ENCODE measurements at places on chromosomes 12 and 14.

DNA sequence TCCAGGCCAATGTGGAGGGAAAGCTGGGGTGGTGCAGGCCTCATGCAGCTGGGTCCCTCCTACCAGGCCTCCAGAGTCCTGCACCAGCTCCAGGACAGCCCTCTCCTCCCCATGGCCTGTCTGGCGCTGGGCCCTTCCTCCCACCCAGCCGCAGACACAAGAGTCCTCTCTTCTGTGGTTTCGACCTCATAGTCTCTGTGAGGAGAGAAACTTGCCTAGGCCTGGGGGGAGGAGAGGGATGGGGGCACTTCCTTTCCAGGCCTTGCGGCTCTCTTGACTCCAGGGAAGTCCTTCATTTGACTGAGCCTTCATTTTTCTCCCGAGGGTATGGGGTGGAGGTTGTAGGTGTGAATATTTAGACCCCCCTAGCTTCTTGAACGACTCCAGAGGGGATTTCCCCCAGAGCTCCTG lies 2.3 kb downstream of the MMP14 start:
- DNase-seq: peak; percentile 75

- DNase-seq: no peak
Measured at GRCh38 chr12:40597133-40597532, 95.1 kb upstream of the CNTN1 start.

DNA sequence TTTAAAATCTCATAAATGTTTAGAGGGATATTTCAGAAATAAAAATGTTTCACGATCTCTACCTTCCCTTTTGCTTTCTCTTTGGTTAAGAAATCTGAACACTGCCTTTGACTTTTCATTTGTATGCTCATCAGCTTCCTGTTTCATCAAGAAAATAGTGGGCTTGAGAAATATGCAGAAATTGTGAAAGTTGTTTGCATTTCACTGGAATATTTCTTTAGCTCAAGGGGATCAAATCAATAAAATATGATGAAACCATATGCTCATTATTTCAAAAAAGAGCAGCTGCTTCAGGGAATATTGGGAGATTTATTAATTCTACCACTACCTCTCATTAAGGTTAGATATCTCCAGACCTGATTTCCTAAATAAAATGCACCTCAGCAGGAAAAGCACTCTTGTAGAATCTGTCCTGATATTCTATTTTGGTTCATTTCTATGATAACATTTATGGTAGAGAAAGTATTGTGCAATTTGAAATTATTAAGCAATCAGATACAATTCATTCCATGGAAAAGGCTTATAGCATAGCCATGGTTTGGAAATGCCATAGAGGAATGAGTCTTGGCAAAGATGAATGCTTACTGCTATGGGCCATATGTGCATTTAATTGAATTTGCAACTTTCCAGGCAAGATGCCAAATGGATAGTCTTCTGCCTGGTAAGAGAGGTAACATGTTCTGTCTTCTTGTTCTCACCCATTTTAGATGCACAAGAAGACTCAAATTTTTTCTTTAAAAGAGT lies 212.6 kb upstream of the SLC16A7 start:
- peak; percentile 51 for DNase-seq

DNA sequence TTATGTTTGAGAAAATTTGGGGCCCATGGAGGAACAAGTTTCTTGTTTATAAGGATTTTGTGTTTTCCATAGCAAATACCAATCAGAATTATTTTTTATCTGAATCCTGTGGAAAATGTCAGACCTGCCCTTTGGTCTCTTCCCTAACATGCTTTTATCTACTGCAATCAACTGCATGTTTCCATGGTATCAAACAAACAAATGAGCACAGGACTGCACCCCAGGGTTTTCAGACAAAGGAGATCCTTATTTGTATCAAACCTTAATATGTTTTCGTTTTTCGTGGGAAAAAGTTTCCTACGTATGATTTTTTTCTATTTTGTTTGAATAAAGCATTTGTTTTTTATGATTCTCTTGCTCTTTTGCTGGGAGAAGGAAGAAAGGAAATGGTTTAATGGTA lies 91.1 kb downstream of the GPR135 start:
- no peak for DNase-seq

DNA sequence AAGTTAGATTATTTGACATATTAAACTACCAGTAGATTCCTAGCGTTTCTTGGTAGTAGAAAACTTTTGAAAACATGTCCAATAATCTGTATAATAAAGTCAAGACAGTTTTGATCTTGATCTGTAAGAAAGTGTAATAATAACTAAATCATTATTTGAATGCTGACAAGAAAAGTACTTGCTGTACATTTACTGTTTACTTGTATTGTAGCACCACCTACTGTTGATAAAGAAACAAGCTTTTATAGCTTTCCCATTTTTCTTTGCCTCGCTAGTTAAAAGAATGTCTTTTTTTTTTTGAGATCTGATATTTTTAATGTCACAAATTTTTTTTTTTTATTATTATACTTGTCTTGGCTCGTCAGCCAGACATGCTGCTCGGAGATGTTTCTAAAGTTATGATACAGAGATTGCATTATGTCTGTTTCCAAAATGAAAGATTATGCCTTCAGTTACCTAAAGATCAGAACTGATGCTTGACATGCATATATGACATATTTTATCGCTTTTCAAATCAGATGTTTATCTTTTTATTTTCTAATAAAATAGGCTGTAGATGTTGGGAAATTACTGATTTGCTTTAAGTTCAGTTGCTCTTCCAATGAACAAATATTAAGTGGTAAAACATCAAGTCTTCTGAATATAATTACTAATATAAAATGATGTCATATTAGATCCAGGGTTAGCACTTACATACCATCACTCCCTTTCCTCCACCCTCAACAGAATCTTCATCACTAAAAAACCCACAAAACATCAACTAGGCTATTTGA lies 140.5 kb downstream of the AKAP6 start:
- peak; percentile 78 for DNase-seq

- DNase-seq: no peak
Measured at GRCh38 chr12:103207936-103208335, 250.5 kb downstream of the ASCL1 start.

GRCh38 chr14:97138801-97139200 lies 341.6 kb downstream of the VRK1 start:
- DNase-seq: no peak

DNA sequence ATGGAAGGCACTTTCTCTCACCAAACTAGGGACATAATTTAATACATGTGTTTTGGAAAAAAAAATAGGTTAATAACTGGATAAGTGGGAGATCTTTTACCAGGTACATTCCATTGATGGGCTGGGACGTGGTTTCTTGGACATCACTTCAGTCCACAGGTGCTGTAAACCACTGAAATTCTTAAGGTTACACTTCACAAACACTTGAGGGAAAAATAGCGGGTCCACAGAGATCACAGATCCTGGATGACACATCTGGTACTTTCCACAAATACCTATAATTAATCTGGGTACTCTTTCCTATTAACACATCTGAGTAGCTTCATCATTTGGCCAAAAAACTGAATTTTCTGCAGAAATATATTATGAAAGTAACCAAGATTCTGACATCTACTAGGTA lies 85.0 kb downstream of the POLR3B start:
- DNase-seq: no peak

DNA sequence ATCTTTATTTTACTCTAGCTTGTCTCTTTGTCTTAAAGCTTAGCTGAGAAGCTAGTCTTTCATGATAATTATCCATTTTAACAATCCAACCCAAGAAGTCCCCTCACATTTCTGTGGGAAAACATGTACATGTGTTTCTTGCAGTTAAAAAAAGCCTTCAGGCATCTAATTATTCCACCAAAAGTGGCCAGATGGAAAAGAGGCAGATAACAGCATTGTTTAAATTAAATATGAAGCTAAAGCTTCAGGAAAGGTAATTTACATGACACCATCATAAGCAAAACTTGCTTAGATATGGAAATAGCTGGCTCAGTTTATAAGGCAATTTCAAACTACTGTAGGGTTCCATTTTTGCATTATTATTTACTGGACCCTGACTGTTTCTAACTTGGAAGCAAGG lies 175.4 kb downstream of the UNC79 start:
- DNase-seq: no peak

DNA sequence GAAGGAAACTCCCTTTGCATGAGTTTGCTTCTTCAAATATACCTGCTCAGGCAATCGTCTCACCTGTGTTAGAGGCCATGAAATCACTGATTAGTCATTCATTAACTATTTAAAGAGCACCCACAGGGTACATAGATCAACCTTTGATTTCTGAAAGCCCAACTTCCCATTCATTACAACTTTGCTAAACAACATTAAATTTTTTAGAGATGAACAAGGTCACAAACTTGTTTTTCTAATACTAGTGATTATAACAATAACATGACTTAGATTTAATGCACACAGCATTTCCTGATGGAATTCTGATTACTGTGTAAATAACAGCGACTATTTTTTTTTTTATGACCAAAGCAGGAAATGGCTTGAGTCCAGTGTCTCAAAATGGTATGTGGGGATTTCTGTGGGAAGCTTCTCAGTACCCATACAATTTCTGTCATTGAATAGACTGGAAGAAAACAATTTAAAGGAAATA lies 5.4 kb upstream of the ERO1A start:
- DNase-seq: peak; percentile 66

DNA sequence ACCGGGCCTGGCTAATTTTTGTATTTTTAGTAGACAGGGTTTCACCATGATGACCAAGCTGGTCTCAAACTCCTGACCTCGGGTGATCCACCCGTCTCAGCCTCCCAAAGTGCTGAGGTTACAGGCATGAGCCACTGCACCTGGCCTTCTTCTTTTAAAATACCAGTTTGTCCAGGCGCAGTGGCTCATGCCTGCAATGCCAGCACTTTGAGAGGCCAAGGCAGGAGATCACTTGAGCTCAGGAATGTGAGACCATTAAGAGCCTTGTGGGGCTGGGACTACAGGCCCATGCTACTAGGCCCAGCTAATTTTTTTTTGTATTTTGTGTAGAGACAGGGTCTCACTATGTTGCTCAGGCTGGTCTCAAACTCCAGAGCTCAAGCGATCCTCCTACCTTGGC lies 8.1 kb upstream of the PEBP1 start:
- no peak for DNase-seq

DNA sequence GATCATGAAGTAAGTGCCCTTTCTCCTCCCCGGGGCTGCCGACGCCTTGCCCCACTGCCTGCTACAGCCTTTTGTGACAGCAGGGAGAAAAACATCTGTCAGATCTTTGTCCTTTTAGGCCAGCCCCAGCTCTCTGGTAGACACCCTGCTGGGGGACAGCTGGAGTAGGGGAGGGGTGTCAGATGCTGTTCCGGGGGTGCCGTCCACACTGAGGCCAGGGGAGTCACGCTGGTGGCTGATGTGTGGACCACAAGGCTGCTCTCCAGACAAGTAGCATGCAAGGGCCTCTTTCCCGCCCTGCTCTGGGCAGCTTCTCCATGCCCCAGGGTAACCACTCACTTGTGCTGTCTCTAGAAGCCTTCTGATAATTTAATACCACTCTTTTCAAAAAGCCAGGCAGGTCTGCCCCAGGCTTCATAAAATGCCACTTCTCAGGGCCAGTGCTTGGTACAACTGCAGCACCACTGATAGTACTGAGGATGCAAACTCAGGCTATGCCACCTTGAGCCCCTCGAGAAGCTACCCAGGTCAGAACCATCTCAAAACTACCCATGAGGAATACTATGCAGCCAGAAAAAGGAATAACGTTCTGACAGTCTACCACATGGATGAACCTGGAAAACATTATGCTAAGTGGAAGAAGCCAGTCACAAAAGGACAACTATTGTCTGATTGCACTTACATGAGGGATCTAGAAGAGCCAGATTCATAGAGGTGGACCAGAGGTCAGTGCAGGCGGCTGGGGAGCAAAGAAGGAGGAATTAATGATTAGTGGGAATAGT lies 66.0 kb upstream of the RIN3 start:
- DNase-seq: no peak

- DNase-seq: no peak
Measured at GRCh38 chr14:72554994-72555608, 338.8 kb downstream of the DPF3 start.

GRCh38 chr14:37140176-37140575 lies 32.2 kb downstream of the SLC25A21 start:
- no peak for DNase-seq

- DNase-seq: peak; percentile 3
Measured at GRCh38 chr14:23694949-23695663, 58.9 kb downstream of the DHRS2 start.

- peak; percentile 62 for DNase-seq
Measured at GRCh38 chr14:31937730-31938346, 139.3 kb upstream of the ARHGAP5 start.

DNA sequence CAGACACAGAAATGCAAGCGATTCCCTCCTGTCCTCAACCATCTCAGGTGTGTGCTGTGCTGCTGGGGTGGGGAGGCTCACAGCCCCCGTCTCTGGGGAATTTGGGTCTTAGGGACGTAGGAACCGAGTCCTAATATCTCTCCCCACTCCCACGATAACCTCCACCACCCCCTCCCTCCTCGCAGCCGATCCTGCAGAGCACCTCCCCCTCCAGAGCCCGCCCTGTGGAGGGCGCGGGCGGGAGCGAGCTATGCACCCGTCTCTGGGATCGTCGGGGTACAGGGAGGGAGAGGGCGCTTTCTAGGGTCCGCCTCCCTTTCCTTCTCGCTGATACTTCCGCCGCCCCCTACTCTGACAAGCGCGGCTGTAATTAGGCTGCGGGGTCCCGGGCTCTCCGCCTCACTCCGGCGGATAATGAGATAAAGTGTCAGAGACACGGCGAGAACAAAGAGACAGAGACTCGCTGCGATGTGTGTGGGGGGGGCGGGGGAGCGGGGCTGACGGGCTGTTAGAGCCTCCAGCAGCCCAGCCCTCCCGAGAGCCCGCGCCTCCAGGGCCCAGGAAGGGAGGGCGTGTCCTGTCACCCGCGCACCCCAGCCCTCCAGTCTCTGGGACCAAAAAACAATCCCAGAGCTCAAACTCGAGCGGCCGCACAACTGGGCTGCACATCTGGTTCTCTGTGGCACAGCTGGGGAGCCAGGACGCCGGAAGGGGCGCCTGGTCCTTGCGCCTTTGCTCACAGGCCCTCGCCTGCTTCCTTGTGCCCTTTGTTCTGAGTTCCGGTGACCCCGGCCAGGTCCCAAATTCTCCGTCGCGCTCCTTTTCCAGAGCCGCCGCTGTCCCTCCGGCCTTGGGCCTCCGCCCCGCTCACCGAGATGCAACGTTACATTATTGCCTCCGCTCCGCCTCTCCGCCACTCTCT lies 8.7 kb downstream of the SHMT2 start:
- DNase-seq: no peak

DNA sequence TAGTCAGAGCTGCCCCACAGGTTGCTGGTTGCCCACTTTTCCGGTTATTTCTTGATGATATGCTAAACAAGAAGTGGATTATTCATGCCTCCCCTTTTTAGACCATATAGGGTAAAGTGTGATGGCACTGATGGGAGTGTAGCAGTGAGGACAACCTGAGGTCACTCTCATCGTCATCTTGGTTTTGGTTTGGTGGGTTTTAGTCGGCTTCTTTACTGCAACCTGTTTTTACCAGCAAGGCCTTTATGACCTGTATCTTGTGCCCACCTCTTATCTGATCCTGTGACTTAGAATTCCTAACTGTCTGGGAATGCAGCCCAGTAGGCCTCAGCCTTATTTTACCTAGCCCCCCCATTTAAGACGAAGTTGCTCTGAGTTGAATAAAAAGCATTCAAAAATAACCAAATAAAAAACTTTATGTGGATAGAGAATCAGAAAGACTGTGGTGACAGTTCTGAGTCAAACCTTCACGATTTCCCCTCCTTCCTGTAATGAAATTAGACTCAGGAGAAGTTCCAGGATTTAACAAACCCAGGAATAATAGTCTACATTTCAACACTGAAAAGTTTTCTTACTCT lies 144.2 kb downstream of the PAWR start:
- DNase-seq: peak; percentile 17
